ENCODE measurements at places on chromosomes 6 and 20.

GRCh38 chr6:108765495-108765894 is 82.7 kb upstream of the ARMC2 start:
- no peak for DNase-seq

GRCh38 chr6:39330057-39330456 is 7.6 kb upstream of the KCNK16 start:
- no peak for DNase-seq

GRCh38 chr20:63164484-63165355 is 51.2 kb downstream of the YTHDF1 start:
- no peak for DNase-seq

DNA sequence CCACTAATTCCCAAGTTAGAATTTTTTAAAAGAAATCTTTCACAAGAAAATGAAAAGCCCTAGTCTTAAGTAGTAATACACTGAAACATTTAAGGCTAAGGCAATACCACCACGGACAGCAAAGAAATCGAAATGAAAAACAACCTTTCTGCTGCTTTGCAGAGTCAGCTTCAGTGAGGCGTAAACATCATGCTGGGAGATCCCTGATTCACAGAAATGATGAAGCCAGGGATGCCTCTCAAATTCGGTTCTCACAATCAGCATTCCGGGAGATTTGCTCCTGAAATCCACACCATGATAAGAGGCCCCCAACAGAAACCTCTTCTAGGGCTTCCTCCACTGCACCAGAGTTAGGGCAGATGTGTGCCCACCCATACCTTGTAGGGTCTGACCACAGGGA is 18.6 kb downstream of the RRBP1 start:
- no peak for DNase-seq

- no peak for DNase-seq
Observed at GRCh38 chr6:127402890-127403617, 56.1 kb downstream of the KIAA0408 start.

DNA sequence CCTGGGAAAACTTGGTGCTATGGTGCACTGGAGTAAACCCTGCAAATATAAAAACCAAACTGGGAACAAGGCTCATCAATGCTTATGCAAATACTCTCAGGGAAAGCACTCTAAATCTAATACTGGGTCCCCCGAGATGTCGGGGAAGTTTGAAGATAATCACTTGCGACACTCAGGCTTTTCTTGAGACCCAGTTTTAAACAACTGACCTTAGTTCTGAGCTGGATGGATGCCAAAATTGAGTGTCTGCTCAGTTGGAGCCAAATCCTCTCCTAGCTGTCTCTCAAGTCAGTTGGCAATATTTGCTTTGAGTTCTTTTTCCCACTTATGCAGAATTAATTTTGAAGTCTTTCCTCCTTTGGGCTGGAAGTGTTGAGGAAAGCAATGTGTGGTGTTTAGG is 75.5 kb upstream of the CD2AP start:
- DNase-seq, result no peak

DNA sequence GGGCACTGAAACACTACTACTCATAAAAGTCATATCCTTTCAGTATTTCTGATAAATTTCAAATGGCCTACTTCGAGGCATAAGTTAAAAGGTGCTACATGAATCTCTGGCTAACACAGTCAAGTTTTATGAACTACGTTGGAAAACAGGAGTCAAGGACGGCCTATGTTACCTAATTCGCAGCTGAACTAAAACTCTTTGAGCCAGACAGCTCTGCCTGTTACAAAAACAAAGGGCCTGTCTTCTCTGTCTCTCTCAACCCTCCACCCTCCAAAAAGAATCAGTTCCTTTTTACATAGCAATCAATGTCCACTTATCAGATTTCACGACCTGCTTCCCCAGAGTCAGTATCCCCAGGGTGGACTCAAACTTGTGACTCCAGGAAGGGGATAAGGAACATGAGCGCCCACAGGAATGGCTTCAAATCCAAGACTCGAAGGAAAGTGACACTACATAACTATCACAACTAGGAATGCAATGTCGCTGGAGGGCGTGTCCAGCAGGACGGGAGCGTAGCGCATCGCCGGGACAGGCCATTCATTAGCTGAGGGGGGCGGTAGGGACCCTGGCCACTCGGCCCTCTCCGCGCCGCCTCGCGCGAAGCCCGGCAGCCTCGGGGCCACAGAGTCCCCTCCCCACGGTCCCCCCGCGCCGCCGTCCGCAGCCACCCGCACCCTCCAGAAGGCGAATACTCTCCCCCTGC is 591 bp downstream of the IBTK start:
- no peak for DNase-seq

DNA sequence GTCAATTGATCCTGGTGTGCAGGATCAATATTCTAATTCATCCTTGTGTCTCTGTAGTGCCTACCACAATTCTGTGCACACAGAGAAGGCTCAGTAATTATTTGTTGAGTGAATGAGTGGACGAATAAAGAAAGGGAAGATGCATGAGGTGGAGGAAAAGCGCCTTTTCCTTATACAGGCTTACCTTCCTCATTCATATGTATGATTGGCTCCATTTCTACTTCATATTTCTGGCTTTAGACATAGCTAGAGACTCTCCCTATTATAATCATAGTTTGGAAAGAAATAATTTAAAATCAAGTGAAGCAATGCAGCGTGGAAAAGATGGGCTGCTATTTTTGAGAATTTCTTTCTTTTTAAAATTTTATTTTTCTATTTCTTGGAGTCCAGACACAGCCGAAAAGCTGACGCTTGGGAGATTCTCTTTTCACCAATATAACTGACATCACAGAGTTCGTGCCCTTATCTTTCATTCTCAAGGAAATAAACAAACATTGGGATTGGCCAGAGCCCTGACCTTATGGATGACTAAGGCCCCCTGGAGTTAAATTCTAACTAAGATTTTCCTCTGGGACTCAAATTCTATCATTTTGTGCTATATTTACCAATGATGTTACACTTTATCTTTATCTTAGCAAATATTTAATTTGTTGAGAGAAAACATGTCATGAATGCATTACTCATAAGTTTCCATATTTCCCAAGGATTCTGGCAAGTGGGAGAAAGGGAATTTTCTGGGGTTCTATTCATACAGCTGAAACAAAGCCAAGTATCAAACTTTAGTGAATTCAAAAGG is 48.1 kb downstream of the PRL start:
- no peak for DNase-seq

- no peak for DNase-seq
Observed at GRCh38 chr20:56488566-56488965, 20.1 kb downstream of the RTF2 start.

GRCh38 chr6:55888917-55889316 is 13.5 kb upstream of the BMP5 start:
- DNase-seq, result no peak

DNA sequence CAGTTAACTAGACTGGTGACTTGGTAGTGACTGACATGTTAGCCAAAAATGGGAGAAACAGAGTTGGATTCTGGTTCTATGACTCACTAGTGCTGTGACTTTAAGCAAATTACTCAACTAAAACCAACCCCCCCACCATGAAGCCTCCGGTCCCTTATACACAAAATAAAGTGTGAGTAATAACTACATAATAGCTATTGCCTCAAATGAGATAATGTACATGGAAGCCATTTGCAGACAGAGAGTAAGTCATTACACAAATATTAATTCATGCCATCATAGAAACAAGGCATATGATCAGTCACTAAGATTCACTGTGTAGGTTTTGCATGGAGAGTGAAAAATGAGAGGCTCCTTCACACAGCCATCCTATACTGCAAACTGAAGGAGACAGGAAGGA is 111.9 kb downstream of the HIVEP2 start:
- no peak for DNase-seq

DNA sequence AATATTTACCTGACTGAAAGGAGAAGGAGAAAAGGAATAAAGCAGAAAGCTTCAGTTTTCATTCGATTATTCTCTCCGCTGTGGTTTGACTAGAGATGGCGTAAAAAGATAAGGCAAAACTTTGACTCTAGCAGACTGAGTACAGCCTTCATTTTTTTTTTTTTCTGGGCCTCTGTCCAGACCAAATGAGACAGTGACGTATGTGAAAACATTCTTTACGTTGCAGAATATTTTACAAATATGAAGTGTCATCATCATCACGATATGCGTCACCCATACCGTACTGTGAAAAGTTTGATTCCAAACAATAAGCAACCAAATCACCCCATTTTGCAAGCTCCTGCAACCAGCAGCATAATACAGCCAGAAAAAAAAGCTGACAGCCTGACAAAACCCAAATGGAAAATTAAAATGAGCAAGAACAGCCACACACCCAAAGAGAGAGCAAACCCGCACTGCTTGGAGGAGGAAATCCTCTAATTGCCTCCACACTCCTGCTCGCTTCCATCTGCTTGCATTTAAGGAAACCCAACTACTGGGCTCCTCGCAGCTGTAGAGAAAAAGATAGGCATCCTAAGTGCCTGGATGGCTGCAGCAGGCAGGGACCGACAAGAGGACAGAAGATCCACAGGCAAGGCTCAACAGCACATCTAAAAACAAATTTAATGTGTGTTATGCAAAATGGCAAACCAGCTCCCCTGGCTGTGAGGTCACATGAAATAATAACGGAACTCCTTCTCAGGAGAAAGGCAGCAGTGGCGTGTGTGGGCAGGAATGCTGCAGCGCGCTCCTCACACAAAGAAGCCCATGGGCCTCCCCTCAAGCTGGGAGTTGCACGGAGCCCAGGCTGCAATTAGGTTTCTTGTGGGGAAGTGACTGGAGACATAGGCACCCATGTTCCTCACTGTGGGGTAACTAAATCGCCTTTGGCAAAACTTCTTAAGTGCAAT is 113.1 kb downstream of the FYN start:
- DNase-seq, result no peak

GRCh38 chr6:152401978-152402377 is 235.2 kb downstream of the SYNE1 start:
- DNase-seq, result no peak

GRCh38 chr6:12232339-12232738 is 57.8 kb upstream of the EDN1 start:
- no peak for DNase-seq

GRCh38 chr20:4127344-4127743 is 112.0 kb upstream of the RNF24 start:
- no peak for DNase-seq

- DNase-seq, result no peak
Observed at GRCh38 chr6:20238688-20239587, 26.7 kb upstream of the MBOAT1 start.

DNA sequence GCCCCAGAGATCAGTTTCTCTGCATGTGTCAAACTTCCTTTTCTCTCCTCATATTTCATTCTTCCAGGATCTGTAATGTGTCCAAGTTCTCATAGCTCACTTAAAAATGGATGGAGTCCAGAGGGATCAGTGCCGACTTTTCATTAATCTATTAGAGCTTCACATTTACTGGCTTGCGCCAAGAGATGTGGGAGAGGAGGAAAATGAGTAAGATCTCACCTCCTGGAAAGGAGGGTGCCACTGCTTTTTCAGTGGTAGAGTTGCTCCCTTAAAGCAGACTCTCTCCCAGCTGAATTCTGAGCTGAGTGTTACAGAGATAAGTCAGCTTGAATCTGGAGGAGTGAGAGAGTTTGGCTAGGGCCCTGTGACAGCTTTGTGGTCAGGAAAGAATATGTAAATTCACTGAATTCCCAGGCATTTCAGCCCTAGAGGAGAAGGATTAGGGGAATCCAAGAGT is 175.9 kb downstream of the SOX4 start:
- DNase-seq, result no peak

DNA sequence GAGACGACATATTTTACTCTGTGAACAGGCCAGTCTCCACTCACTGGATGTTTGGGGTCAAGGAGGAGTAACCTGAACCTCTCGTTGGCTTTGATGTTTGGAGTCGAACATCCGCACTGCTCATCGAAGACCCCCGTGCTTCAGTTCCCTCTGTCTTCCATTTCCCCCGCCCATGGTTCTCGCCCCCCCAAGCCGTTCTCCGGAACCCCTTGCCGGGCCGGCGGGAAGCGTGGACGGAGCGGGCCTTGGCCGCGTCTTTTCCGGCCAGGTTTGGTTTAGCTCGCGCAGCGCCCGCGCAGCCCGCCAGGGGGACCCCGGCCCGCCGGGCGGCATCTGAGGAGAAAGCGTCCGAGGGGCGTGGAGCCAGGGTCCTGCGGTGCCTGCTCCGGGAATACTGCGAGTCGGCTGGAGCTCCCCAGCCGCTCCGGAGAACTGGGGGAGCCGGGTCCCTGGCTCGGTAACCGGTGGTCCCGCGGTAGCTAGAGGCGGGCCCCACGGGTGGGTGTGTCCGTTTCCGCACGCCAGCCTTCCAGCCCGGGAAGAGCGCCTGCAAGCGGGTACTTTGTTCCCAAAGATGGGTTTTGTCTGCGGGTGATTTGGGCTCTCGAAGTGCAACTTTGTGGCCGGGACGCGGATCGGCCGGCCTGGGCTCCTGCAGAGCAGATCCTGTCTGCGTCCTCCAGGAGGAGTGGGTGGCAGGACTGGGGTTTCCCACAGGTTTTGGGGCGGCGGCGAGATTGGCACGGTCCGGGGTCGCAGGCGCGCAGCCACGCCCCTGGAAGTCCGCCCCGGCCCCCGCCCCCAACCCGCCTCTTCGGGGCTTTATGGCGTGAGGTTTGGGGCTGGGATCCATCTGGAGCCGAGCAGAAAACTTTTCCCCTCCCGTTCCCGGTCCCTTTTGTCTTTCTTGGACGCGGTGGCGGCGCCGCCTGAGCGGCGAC is at the start of gene TMEM200A:
TMEM200A (plus strand) TSS at position 852 of the 941 bp plus-strand sequence. CDS start 74,406 bp downstream, outside the sequence.
- DNase-seq, result no peak

GRCh38 chr6:157755746-157756411 is 67.2 kb upstream of the SNX9 start:
- DNase-seq, result no peak

GRCh38 chr20:24385547-24385946 is 83.9 kb upstream of the SYNDIG1 start:
- no peak for DNase-seq

DNA sequence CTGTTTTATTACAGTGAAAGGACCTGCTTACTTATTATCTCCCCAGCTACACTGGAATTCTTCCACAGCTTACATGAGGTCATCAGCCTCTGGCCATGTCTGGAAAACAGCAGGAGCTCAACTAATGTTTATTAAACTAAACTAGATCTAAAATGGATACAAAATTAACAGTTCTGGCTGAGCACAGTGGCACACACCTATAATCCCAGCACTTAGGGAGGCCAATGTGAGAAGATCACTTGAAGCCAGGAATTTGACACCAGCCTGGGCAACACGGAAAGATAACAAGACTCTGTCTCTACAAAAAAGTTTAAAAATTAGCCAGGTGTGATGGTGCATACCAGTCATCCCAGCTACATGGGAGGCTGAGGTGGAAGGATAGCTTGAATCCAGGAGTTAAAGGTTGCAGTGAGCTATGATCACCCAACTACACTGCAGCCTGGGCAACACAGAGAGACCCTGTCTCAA is 220.8 kb upstream of the MARCKS start:
- no peak for DNase-seq

DNA sequence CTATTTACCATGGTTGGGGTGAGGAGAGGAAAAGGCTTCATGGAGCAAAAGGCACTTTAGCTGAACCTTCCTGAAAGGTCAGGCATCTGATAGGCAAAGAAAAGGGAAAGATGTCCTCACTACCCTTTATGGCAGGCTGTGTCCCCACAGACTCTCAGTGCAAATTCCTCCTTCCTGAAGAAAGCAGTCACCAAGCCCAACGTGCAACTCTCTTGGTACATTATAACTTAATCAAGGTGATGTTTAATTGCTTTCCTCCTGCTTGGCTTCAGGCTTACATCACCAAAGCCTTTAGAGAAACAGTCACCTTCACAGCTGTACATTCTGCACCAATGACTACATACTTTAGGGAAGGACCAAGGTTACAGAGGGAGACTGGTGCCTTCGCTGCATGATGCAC is 2.1 kb upstream of the CLIC5 start:
- no peak for DNase-seq

GRCh38 chr6:8879334-8879733 is 444.0 kb upstream of the SLC35B3 start:
- no peak for DNase-seq

Data from stimulated activated CD8-positive, alpha-beta memory T cell treated with anti-CD3 and anti-CD28 coated beads, Interleukin-7, amount 100 ng/mL, for 1 hour (primary cell).